ENCODE measurements at places on chromosomes 2 and 18.

- no peak for DNase-seq
Observed at GRCh38 chr2:48504647-48505327, 25.2 kb upstream of the STON1 start.

GRCh38 chr2:12348216-12348615, 368.5 kb upstream of the TRIB2 start:
- no peak for DNase-seq

DNA sequence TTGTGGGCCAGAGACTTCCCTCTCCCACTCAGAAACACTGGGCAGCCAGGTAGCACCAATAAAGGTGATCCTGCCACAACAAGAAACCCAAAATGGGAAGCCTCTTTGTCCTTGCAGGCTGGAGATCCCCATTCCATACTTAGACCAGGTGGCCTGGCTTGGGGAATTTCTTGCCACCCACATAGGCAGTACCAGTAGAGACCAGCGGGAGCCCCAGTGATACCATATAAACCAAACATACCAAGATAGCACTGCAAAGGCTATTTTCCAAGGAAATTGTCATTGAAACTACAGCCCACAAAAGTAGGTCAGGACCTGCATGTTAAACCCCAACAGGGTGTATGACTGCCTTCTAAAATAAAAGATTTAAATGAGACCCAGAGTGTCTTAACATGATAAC, 171.6 kb downstream of the DIS3L2 start:
- no peak for DNase-seq

DNA sequence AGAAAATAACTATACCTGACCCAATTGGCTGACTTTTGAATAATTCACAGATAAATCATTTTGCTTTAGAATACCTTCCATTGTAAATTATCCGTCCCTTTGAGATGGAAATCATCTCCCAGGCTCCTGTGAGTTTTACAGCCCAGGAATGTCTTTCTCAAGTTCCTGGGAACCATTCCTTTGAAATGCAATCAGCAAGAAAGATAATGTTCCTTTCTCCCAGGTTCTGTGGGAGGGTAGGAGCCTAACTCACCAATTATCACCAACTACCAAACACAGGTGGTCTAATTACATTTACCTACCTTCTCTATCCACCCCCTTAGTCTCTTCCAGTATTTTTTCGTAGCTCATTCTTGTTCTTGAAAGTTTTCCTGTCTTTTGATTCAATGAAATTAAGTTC, 1016.0 kb downstream of the SOCS6 start:
- DNase-seq, result no peak

GRCh38 chr2:165833156-165833555, 39.1 kb upstream of the GALNT3 start:
- no peak for DNase-seq

DNA sequence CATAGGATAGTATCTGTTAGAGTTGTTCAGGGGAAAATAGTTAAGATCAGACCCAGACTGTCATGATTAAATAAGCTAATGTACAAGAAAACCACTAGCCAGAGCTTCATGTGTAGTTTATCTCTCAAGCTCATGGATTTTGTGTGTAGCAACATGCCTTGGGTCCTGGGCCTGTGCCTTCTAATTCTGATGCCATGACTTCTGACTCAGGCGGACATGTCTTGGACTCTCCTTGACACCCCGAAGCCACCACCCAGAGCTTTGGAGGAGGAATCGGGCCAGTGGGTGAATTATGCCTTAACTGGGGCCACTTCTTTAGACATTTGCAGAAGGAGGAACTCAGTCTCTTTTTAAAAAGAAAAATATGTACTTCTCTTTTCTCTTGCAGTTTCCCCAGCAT, 68.7 kb downstream of the NPAS2 start:
- no peak for DNase-seq

- DNase-seq, result no peak
Observed at GRCh38 chr2:21633466-21633865, 509.7 kb downstream of the TDRD15 start.

- no peak for DNase-seq
Observed at GRCh38 chr2:73984203-73984921, at the start of gene TET3. Gene TET3 (plus strand): TSS chr2:73984910. CDS start chr2:73986404, 1,494 bp downstream.

GRCh38 chr18:1806884-1807615, 764.3 kb downstream of the METTL4 start:
- DNase-seq, result no peak

DNA sequence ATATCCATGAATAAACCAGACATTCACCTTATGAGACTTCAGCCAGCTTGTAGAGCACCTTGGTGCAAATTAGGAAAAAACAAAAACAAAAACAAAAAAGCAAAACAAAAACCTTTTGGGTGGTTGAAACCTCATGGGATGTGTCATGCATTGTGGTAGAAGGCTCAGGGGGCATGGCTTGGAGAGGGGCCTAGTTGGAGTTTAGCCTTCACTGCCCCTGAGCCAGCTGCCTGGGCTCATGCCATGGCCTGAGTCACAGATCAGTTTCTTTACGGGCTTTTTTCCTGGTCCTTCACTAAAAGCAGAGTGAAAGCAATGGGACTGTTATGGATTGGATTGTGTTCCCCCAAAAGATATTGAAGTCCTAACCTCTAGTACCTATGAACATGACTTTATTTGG, 22.0 kb upstream of the DAPL1 start:
- DNase-seq, result no peak

DNA sequence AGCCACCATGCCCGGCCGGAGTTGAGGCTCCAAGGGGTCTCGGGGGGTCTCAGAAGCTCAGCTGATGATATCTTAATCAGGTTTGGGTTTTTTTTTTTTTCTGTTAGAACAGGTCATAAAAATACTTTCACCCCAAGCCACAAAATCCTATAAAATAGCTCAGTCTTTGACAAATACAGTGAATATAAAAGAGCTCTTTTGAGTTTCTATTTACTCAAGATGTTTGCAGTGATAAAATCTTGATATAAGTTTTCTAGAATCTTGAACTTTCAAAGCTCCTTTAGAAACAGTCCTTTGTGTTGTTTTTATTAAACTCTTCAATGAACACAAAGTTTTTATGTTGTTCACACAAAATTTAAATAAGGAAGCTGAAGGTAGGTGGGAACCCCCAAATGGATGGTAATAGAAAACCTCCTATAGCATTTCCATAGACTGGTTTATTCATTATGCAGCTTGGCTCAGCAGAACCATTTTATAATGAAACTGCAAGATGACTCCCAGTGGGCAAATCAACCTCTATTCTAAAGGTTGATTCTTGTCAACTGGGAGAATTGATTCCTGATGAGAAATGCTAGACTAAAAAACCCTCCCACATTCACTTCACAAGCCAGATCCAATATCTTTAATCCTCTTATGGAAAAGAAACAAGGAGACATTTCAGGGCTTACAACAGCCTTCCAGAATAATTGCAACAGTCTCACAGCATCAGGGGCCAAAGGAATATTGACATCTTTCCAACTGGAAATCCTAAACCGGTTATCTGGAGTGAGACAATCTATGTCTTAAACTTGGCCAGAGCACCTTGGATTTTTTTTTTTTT, 13.6 kb upstream of the NARS1 start:
- DNase-seq, result no peak

DNA sequence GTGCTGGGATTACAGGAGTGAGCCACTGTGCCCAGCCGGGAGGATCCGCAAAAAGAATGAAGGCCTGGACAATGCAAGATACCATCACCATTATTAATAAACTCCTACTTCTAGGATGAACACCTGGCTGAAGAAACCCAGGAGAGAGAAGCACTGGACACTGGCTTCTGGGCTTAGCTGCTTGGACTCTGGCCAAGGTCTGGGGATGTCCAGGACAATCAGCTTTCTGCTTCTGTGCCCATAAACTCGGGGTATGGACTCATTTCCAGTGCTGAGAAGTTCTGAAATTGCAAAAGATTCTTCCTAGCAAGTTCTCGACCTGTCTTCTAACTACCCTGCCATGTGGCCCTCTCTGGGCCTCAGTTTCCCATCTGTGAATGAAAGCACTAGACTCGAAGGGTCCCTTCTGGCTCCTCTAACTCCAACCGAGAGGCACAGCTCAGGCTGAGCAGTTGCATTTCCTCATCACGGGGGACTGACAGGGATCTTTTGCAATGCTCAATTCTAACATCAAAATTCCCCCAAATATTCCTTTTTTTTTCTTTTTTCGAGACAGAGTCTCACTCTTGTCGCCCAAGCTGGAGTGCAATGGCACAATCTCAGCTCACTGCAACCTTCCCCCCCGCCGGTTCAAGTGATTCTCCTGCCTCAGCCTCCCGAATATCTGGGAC, 2.4 kb upstream of the SH2D6 start:
- no peak for DNase-seq

- DNase-seq, result no peak
Observed at GRCh38 chr2:12009323-12009905, 263.0 kb downstream of the LPIN1 start.

DNA sequence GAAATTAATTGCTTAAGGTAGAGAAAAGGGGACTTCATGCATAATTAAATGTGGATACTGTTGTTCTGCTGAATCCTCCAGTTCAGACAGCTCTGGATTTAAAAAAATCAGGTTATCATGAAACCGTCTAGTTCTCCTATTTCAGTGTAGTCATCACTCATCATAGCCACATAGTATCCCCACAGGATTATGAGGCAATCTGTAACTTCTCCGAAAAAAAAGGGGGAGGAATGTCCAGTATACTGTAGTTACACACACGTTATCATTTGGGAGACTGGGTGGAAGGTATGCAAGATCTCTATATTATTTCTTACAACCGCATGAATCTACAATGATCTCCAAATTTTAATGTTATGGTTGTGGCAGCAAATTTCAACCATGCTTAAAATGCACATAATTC, 114.0 kb downstream of the HIBCH start:
- DNase-seq, result no peak

- no peak for DNase-seq
Observed at GRCh38 chr2:224576088-224576715, 9.0 kb downstream of the CUL3 start.

- DNase-seq, result no peak
Observed at GRCh38 chr2:239548451-239548871, 147.6 kb upstream of the HDAC4 start.

All from NCI-H1930 (cell line).